ENCODE measurements at places on chromosomes 12 and 14.
A peak's percentile ranks its signal among the peaks of the same experiment; 100 is the strongest.

DNA sequence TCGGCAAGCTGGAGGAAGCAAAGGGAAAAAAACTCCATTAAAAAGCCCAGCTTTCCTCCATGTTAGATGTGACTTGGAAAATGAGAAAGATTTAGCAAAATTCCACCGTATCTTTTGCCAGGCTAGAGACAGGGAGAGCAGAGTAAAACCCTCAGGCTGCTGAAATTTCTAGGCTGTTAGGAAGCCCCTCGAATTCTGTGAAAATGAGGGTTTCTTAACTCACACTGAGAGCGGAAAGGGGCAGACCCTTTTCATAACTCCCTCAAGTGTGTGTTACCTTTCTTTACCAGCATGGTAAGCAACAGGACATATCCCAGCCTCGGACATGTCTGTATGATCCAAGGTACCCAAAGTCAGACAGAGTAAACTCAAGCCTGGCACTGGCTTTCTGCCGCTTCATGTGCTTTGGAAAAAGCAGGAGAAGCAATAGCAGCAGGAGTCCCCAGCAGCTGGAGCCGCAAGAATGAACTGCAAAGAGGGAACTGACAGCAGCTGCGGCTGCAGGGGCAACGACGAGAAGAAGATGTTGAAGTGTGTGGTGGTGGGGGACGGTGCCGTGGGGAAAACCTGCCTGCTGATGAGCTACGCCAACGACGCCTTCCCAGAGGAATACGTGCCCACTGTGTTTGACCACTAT lies at the start of gene RHOJ:
Gene RHOJ, plus strand, starts transcription at position 37 of the 637 bp plus-strand sequence. Its CDS starts 427 bp downstream, at position 464.
- no peaks in the 10 kb centered on the region for H3K4me1 ChIP-seq
- H3K27me3 ChIP-seq, result no peaks in the 10 kb centered on the region
- peak; percentile 57 for DNase-seq
- peak within 1 kb of the TSS; percentile 69 for H3K4me3 ChIP-seq
- H3K36me3 ChIP-seq, result no peaks in the 10 kb centered on the region

GRCh38 chr12:56362130-56363059 lies at the start of gene APOF:
Gene APOF, minus strand, starts transcription at chr12:56362857. Its CDS starts 112 bp downstream, at chr12:56362745.
- no peaks in the 10 kb centered on the region for H3K36me3 ChIP-seq
- DNase-seq, result no peak
- H3K4me1 ChIP-seq, result peaks cover 9% of the 10 kb centered on the region
- no peak within 1 kb of the TSS for H3K4me3 ChIP-seq
- no peak within 1 kb of the TSS for H3K27ac ChIP-seq

DNA sequence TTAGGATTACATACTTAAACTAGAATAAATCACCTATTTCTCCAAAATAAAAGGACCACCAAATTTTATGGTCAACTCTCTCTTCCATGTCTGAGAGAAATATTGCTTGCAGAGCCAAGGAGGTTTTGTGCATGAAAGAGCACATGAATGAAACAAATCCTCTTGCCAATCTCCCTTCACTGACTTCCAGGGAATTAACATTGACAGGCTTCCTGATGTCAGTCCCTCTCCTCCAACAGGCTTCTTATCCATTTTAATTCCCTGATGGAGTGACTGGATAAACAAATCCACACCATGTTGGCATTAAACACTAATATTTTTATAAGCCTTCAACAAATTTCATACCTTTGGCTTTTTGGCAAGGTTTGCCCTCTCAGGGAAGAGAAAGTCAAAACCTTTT lies 45.3 kb upstream of the CNTN1 start:
- H3K27ac ChIP-seq, result no peak overlapping the region
- H3K4me3 ChIP-seq, result no peak overlapping the region
- DNase-seq, result no peak

DNA sequence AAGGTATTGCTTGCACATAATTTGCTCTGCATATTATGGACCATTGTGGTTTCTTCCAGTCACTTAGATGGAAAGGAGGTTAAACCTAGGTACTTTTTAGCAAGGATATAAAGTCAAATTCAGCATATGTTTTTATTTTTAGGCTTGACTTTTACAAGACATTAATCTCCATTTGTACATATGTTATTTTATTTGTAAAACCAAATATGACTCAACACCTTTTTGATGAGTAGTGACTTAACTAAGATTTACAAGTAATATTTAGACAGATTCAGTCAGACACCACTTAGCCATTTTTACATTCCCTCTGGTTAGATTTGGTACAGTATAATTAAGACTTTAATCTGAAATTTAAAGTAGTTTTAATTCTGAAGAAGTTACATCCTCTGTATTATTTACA lies 55.0 kb downstream of the BHLHE41 start:
- no peak overlapping the region for H3K27ac ChIP-seq
- DNase-seq, result no peak

DNA sequence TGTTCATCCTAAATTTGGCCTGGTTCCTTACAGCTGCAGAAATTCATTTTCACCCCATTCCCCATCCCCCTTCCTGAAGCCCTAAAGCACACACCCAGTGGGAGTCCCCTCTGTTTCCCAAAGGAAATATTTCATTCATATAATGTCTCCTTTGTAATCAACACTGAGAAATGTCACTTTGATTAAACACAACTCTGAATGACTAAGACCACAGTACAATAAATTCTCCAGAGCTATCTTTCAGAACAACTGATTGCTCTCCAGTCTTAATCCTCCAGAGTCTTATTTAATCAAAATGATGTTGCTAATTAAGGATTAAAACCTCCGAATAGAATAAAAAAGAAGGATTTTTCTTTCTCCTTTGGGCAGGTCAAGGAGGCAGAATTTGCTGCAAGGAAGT lies 6.4 kb downstream of the SLC15A5 start:
- no peaks in the 10 kb centered on the region for H3K27me3 ChIP-seq
- DNase-seq, result no peak
- H3K4me1 ChIP-seq, result no peaks in the 10 kb centered on the region
- H3K27ac ChIP-seq, result no peak overlapping the region

GRCh38 chr14:71321574-71322315 lies 414.5 kb downstream of the PCNX1 start:
- no peaks in the 10 kb centered on the region for H3K27me3 ChIP-seq
- peak overlapping the region; percentile 80 for H3K27ac ChIP-seq
- H3K36me3 ChIP-seq, result no peaks in the 10 kb centered on the region
- H3K4me1 ChIP-seq, result peaks cover 4% of the 10 kb centered on the region
- DNase-seq, result peak; percentile 45

GRCh38 chr14:91899213-91899612 lies 31.9 kb upstream of the TC2N start:
- no peaks in the 10 kb centered on the region for H3K36me3 ChIP-seq
- no peaks in the 10 kb centered on the region for H3K4me1 ChIP-seq
- H3K27ac ChIP-seq, result no peak overlapping the region
- no peaks in the 10 kb centered on the region for H3K27me3 ChIP-seq
- no peak for DNase-seq

GRCh38 chr14:80901260-80901659 lies 40.3 kb downstream of the CEP128 start:
- no peak overlapping the region for H3K27ac ChIP-seq
- no peaks in the 10 kb centered on the region for H3K36me3 ChIP-seq
- H3K4me1 ChIP-seq, result no peaks in the 10 kb centered on the region
- no peak for DNase-seq

DNA sequence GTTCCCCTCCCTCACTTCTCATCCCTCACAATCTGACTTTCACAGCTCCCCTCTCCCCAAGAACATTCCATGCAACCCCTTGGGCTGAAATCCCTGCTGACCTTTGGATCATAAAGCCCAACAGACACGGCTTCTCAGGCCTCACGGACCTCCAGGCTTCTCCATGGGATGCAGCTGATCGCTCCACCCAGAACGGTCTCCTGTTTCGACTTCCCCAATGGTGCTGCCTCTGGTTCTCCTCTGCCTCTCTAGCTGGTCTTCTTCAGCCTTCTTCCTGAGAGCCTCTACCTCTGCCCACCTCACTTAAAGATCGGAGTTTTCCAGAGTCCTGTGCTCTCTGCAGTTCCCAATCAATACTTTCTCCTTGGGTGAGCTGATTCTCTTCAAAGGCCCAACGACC lies 17.8 kb upstream of the PRMT8 start:
- no peaks in the 10 kb centered on the region for H3K27me3 ChIP-seq
- no peak for DNase-seq
- H3K36me3 ChIP-seq, result no peaks in the 10 kb centered on the region
- H3K27ac ChIP-seq, result no peak overlapping the region

GRCh38 chr14:94407906-94408305 lies 19.5 kb upstream of the SERPINA1 start:
- H3K36me3 ChIP-seq, result no peaks in the 10 kb centered on the region
- H3K4me3 ChIP-seq, result no peak overlapping the region
- H3K4me1 ChIP-seq, result no peaks in the 10 kb centered on the region
- DNase-seq, result no peak
- H3K27ac ChIP-seq, result no peak overlapping the region

GRCh38 chr12:101298426-101298825 lies 18.5 kb downstream of the UTP20 start:
- peaks cover 3% of the 10 kb centered on the region for H3K36me3 ChIP-seq
- peak; percentile 76 for DNase-seq
- no peak overlapping the region for H3K4me3 ChIP-seq
- H3K27me3 ChIP-seq, result no peaks in the 10 kb centered on the region
- H3K27ac ChIP-seq, result peak overlapping the region; percentile 38

- no peaks in the 10 kb centered on the region for H3K36me3 ChIP-seq
- H3K27me3 ChIP-seq, result no peaks in the 10 kb centered on the region
- H3K27ac ChIP-seq, result no peak overlapping the region
- DNase-seq, result no peak
These were observed 31.9 kb upstream of the ETFBKMT start for GRCh38 chr12:31627456-31628054.

GRCh38 chr14:23414906-23415820 lies 7.1 kb upstream of the MYH6 start:
- H3K4me3 ChIP-seq, result no peak overlapping the region
- H3K27ac ChIP-seq, result no peak overlapping the region
- no peaks in the 10 kb centered on the region for H3K4me1 ChIP-seq
- H3K36me3 ChIP-seq, result no peaks in the 10 kb centered on the region

GRCh38 chr12:48980953-48981756 lies 3.0 kb downstream of the WNT1 start:
- peaks cover 82% of the 10 kb centered on the region for H3K27me3 ChIP-seq
- no peak for DNase-seq
- no peak overlapping the region for H3K4me3 ChIP-seq
- H3K36me3 ChIP-seq, result no peaks in the 10 kb centered on the region

- no peak overlapping the region for H3K27ac ChIP-seq
- H3K36me3 ChIP-seq, result no peaks in the 10 kb centered on the region
- no peaks in the 10 kb centered on the region for H3K4me1 ChIP-seq
- no peak for DNase-seq
These were observed 272.9 kb downstream of the NUAK1 start for GRCh38 chr12:105865886-105866285.

- H3K4me3 ChIP-seq, result peak within 1 kb of the TSS; percentile 81
- H3K27ac ChIP-seq, result peak within 1 kb of the TSS; percentile 96
- H3K36me3 ChIP-seq, result peaks cover 9% of the 10 kb centered on the region
These were observed at the start of gene PRKAG1 for GRCh38 chr12:49018261-49019119. Gene PRKAG1, minus strand, starts transcription at chr12:49018776. Its CDS starts 36 bp downstream, at chr12:49018740.

GRCh38 chr14:90985601-90986242 lies 74.7 kb downstream of the RPS6KA5 start:
- no peak for DNase-seq
- no peak overlapping the region for H3K27ac ChIP-seq
- no peaks in the 10 kb centered on the region for H3K36me3 ChIP-seq
- no peaks in the 10 kb centered on the region for H3K4me1 ChIP-seq
- H3K27me3 ChIP-seq, result no peaks in the 10 kb centered on the region
- H3K4me3 ChIP-seq, result no peak overlapping the region

- H3K4me3 ChIP-seq, result peak overlapping the region; percentile 54
- peaks cover 12% of the 10 kb centered on the region for H3K4me1 ChIP-seq
- no peaks in the 10 kb centered on the region for H3K36me3 ChIP-seq
- DNase-seq, result peak; percentile 41
These were observed 29.0 kb upstream of the SMUG1 start for GRCh38 chr12:54217774-54218241.

GRCh38 chr12:106682594-106683234 lies 91.8 kb upstream of the RIC8B start:
- peak; percentile 20 for DNase-seq
- no peaks in the 10 kb centered on the region for H3K36me3 ChIP-seq
- no peak overlapping the region for H3K27ac ChIP-seq

DNA sequence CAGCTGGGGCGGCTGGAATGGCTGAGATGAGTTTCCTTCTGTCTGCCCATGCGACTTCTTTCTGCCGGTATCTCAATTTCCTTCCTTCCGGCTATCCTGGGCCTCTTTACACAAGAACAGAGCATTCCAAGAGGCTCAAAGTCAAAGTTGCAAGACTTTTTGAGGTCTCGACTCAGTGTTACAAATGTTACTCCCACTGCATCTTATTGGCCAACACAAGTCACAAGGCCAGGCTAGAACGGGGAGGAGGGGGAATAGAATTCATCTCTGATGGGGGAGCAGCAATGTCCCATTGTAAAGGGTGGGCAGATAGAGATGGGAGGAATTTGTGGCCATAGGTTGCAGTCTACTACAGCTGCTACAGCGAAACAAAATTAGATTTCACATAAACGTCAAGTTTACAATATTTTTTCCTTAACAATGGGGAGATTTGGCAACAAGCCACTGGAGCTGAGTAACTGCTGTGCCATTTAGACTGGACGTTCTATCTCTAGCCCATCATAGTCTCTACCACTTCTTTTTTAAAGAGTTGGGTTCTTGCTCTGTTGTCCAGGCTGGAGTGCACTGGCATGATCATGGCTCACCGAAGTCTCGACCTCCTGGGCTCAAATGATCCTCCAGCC lies 9.5 kb upstream of the NYNRIN start:
- no peak overlapping the region for H3K27ac ChIP-seq
- no peak overlapping the region for H3K4me3 ChIP-seq
- H3K27me3 ChIP-seq, result no peaks in the 10 kb centered on the region
- peak; percentile 63 for DNase-seq

- H3K36me3 ChIP-seq, result no peaks in the 10 kb centered on the region
- no peak overlapping the region for H3K4me3 ChIP-seq
- DNase-seq, result no peak
- H3K4me1 ChIP-seq, result no peaks in the 10 kb centered on the region
- no peaks in the 10 kb centered on the region for H3K27me3 ChIP-seq
These were observed 32.3 kb upstream of the FICD start for GRCh38 chr12:108482717-108483212.

GRCh38 chr12:78101946-78102635 lies 271.4 kb downstream of the NAV3 start:
- peaks cover under 1% of the 10 kb centered on the region for H3K4me1 ChIP-seq
- DNase-seq, result no peak
- no peak overlapping the region for H3K4me3 ChIP-seq
- peaks cover 4% of the 10 kb centered on the region for H3K36me3 ChIP-seq
- H3K27me3 ChIP-seq, result no peaks in the 10 kb centered on the region
- H3K27ac ChIP-seq, result no peak overlapping the region

- H3K27me3 ChIP-seq, result no peaks in the 10 kb centered on the region
- DNase-seq, result no peak
- no peaks in the 10 kb centered on the region for H3K36me3 ChIP-seq
These were observed 64.8 kb upstream of the RD3L start for GRCh38 chr14:104007121-104007520.

GRCh38 chr12:90959032-90959431 lies 4.1 kb upstream of the CCER1 start:
- H3K27ac ChIP-seq, result no peak overlapping the region
- H3K27me3 ChIP-seq, result no peaks in the 10 kb centered on the region
- H3K4me1 ChIP-seq, result no peaks in the 10 kb centered on the region
- peak; percentile 50 for DNase-seq
- H3K4me3 ChIP-seq, result no peak overlapping the region
